ENCODE measurements at places on chromosomes 11 and 22.

GRCh38 chr22:40121461-40121860, 56.3 kb upstream of the TNRC6B start:
- no peak for DNase-seq

- no peak for DNase-seq
Measured at GRCh38 chr22:27474711-27475547, 326.6 kb downstream of the MN1 start.

DNA sequence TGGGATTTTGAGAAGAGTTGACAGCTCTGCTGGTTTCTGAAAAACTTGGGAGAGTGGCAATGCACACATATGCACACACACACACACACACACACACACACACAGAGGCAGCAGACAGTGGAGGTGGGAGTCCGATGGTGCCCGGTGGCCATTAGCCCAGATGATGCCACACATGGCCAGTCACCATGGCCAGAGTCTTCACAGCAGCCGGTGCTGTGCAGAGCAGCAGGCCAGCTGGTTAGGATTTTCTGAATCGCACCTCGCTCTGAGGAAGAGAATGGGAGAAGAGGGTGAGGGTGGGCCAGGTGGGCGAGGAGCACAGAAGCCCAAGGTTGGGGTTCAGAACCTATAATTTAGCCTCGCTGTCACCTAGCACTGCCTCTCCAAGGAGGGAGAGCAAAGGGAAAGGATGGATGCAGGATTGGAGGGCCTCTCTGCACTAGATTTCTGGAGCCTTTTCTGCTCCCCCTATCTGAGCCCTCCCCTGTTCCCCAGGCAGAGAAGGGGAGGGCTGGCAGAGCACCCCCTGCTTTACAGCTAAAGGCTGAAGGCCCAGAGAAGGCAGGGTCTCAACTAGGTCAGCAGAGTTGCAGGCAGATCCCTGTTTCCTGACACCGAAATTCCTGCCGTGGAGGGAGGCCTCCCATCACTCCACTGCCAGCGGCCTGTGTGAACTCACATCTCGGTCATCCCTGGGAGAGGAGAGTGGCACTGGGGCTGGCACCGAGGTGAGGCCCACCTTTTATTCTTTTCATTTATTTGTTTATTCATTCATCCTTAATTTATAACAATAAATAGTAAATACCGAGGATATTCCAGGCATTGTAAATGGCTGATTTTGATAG, 25.8 kb upstream of the FXYD6 start:
- DNase-seq = no peak

GRCh38 chr11:92473736-92474135, 249.1 kb downstream of the FAT3 start:
- DNase-seq = no peak

DNA sequence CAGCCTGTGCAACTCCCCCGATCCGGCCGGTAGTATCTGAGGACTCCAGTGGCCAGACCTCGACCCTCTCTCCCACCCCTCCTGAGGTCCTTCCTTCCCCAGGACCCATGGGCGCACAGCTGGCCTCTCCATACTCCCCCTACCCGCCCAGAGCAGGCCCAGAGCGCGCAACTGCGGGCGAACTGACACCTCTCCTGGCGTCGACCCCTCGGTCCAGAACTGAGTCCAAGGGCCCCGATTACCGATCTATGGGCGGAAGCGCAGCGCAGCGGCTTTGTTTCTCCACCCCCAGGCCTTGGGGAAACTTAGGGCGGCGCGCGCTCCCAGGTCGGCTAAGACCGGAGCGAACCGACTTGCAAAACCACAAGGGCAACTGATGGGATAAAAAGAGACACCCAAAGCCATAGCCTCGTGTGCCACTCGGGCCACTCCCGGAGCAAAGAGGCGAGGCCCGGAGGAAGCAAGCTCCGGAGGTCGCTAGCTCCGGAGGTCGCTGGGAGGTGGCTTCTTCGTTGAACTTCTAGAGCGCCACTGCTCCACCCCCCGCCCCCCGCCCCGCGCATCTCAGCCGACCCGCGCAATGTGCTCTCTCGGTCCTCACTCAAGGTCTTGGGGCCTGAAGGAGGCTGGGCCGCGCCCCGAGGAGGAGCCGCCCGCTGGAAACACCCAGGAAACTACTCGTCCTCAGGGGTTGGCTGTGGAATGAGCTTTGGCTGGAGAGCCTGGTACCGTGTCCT, 9.8 kb upstream of the ALX4 start:
- no peak for DNase-seq

All from central memory CD4-positive, alpha-beta T cell (primary cell).